ENCODE measurements at places on chromosomes 2 and 18.

DNA sequence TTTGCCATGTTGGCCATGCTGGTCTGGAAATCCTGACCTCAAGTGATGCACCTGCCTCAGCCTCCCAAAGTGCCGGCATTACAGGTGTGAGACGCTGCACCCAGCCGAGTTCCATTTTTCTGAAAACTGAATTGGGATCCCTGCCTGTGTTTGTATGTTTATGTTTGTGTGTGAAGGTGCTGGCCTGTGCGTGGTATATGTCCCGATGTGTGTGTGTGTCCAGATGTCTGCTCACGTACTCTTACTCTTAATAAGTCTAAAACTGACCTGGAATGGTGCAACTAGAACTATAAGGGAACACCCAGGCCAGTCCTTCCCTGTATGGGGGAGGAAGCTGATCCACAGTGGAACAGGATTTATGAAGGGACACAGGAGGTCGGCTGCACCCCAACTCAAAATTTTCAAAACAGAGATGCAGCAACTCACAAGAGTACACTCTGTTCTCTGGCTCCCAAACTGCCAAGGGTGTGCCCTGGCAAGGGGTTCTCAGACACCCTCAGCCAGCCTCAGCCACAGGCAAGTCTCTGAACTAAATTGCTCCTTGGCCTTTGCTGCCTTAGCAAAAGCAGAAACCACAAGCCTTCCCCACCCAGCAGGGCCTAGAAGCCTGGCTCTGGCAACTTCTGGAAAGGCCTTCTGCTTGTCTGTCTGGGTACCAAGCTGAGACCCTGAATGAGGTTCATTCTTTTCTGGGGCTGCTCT, 36.5 kb downstream of the RHOB start:
- no peak for DNase-seq

DNA sequence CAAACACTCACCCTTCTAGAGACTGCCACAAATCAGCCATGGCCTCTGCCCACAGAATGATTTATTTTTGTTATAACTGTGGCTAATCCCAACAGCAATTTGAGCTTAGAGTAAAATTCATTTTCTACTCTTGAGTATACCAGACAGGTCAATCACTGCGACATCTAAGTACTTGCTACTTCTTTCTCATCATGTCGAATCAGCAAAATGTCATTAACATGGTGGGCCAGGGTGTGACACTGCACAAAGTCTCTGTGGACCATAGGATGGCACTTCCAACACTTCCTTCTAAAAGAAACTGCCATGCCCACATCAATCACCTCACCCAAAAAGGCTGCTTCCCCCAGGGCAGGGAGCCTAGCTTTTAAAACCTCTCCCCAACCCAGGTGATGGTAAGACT, 64.4 kb downstream of the KCNG3 start:
- DNase-seq, result no peak

- DNase-seq, result no peak
These were observed 217.2 kb downstream of the LDLRAD4 start for GRCh38 chr18:13435586-13436333.

GRCh38 chr2:137175246-137175645, 409.9 kb downstream of the THSD7B start:
- DNase-seq, result peak; percentile 19

- peak; percentile 68 for DNase-seq
These were observed 265.4 kb upstream of the DLGAP1 start for GRCh38 chr18:4720518-4720917.

DNA sequence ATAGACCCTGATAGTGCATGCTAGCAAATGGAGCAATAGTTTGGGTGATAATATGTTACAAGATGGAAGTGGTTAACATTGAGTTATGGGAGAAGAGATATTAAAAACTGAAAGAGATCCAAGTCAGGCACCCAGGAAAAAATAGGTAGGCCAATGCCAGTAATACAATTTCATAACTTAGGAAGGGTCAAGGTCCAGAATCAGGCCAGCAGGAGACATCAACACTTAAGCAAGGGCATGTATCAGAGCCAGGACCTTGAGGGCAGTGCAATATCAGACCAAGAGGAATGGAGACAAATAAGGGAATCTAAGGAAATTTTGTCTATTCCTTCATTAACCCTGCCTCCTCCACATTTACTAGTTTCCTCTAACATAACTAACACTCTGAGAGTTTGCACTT, 124.1 kb upstream of the NYAP2 start:
- no peak for DNase-seq

GRCh38 chr2:101500860-101501259, 25.9 kb upstream of the RFX8 start:
- DNase-seq, result no peak

GRCh38 chr2:96253006-96253405, 12.8 kb downstream of the TMEM127 start:
- DNase-seq, result no peak

DNA sequence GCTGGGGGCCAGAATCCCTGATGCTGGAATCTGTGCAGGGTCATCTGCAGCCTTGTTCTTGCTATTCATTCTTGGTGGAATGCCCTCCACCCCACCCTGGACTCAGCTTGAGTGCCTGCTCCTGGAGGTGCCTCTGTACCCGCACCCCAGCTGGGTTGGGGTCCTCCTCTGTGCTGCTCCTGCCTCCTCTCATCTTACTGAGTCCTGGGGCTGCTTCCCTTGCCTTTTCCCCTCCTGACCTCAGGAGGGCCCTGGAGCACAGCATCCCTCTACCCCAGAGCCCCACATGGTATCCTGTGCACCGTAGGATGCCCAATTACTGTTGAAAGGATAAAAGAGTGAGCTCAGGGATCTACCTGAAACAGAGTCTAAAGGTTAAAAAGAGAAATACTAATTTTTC, 81.6 kb downstream of the CIB4 start:
- no peak for DNase-seq

DNA sequence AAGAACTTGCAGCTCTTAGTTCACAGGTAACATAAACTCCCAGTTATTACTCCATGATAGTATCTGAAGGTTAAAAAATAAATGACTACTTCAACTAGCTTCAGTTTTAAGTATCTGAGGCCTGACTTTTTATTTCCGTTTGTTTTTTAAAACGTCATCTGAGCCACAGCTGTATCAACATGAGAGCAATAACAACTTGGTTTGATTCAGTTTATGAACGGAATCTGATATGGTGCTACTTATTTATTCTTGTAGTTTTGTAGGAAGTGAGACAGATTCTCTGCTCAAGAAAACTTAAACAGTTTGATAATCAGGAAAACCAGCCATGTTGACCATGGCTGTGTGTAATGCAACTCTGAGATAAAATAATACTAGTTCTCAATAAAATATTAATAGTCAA, 34.9 kb downstream of the NAB1 start:
- DNase-seq, result no peak

DNA sequence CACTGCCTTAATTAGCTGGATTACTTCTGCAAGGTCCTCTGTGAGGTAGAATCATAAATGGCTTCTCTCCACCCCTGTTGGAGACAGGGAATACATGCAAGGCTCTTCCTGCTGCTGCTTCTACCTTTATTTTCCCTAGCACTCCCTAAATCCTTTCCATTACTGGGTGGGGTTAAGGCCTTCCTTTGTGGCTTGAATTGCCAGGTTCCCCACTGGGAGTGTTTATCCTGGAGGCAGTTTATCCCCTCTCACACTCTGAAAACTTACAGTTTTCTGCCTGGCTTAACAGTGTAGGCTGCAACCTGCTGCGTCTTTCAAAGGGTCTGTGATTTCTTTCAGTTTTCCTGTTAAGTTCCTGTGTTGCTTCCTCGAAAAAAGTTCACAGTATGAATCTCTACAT, 1062.3 kb upstream of the CRIM1 start:
- peak; percentile 36 for DNase-seq

GRCh38 chr2:16202266-16203020, 262.1 kb downstream of the MYCN start:
- DNase-seq, result no peak

- peak; percentile 18 for DNase-seq
These were observed 437.0 kb downstream of the PARD3B start for GRCh38 chr2:204982303-204982702.

GRCh38 chr2:149767516-149767974, 180.0 kb upstream of the MMADHC start:
- peak; percentile 31 for DNase-seq

- no peak for DNase-seq
These were observed 36.5 kb upstream of the GLS start for GRCh38 chr2:190843890-190844699.

DNA sequence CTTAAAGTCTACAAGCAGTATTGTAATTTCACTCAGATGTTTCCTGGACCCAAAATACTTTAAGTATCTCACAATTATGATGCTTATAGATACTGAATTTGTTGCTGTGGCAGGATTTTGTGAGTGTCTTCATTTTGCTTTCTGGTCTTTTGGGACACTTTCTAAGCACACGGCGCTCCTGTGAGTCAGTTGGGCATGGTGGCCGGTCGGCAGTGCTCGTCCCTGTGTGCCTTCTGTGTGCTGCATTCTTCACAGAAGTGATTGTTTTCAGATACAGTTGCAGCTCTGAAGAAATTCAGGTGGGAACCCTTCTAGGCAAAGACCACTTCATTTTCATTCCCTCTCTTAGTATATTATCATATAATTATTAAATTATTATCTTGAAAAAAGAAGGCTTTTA, 273.3 kb downstream of the ZNF407 start:
- DNase-seq, result no peak

DNA sequence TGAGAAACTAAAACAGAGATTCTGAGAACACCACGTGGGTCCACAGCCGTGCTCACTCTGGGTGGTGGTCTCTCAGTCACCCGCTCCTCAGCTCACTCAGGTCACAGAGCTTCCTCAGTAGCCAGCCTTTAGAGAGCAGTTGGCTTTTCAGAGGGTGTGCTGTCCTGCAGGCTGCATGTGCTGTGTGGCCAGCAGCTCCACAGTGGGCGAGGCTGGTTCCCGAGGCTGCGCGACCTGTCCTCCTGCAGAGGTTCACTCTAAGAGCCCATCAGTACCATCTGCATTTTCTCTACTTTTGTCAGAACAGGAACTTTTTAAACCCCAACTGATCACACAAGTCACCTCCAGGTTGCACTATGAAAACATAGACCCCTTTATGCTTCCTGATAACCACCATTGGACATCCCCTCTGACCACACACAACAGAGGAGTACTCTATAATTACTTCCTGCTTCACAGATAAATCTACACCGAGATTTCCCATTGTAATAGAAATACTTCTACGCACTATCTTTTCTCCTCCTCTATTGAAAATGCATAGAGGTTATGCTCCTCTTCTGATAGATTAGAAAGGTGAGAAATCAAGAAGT, 93.1 kb downstream of the GYPC start:
- no peak for DNase-seq

- DNase-seq, result peak; percentile 85
These were observed 193.7 kb downstream of the INO80D start for GRCh38 chr2:205892251-205892655.

DNA sequence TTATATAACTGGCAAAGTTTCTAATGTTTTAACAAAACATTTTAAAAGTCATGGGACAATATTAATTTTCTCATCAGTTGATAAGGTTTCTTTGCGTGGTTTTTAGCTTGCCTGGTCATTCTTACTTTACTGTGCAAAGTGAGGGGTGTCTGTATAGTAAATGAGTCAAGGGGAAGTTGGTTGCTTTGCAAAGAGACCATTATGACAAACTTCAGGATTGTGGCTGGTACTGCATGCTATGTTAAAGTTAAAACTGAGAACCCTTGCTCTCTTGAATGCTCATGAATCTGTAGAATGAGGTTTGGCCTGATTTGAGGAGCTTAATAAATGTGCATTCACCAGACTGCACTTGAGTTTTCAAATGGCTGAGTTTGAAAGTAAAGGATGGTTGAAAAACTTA, 47.0 kb downstream of the COL4A4 start:
- DNase-seq, result no peak

DNA sequence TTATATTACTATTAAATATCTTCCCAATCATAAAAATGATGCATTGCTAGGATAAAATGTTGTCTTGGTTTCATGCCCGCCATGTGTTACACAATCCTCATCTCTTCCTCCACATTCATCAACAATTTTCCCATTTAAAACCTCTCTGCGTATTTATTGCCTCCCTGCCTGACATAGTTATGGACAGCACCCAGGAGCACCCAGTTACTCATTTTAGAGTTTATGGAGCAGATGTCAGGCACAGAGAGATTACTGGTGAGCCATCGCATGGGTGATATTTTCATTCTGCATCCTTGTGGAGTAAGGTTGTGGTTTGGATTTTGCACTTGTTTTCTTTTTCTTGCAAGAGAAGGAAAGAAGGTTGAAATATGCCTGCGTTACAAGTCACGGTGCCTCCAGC, 116.7 kb upstream of the NPAS2 start:
- DNase-seq, result no peak

- DNase-seq, result no peak
These were observed 86.1 kb downstream of the TRIP12 start for GRCh38 chr2:229835596-229836283.

GRCh38 chr18:79599441-79599931, 80.1 kb upstream of the CTDP1 start:
- DNase-seq, result peak; percentile 43

GRCh38 chr2:715854-716560, 38.8 kb upstream of the TMEM18 start:
- DNase-seq, result peak; percentile 53

Data from brain (organoid and tissue), 16 donors.